SK-N-MC (cell line): ENCODE measurements at places on chromosomes 13 and 19.

- DNase-seq, result no peak
These were observed 157.4 kb downstream of the MZT1 start for GRCh38 chr13:72570019-72570418.

- DNase-seq, result no peak
These were observed 1.6 kb downstream of the LATS2 start for GRCh38 chr13:21059641-21060337.

DNA sequence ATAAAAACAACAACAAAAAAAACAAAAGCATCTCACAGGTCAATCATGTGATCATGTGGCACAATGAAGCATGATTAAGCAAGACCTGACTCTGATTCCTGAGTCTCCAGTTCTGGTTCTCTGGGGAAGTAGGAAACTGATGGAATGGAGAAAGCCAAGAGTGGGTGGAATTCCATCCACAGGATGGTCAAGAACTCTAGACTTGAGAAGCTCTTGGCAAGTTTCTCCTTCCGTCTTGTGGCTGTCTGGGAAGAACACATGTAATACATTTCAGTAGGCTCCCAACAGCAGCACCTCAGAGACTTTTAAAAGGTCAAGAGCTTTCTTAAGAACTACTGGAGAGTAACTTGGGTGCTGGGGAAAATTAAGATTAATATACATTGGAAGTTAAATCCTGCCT, 78.6 kb upstream of the TSHZ3 start:
- DNase-seq, result no peak

GRCh38 chr13:64910096-64910495, 2320.0 kb downstream of the PCDH9 start:
- no peak for DNase-seq

GRCh38 chr13:23805821-23806220, 83.4 kb downstream of the MIPEP start:
- DNase-seq, result no peak

DNA sequence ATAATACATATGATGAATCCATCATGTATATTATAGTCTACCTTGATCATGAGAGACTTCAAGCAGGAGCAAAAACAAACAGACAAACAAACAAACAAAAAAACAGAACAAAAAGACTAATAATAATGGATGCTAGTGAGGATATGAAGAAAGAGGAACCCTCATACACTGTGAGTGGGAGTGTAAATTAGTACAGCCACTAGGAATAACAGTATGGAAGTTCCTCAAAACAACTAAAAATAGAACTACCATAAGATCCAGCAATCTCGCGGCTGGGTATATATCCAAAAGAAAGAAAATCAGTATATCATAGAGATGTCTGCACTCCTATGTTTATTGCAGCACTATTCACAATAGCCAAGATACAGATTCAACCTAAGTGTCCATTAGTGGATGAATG, 7.0 kb upstream of the DLEU7 start:
- DNase-seq, result no peak

- no peak for DNase-seq
These were observed 9.6 kb downstream of the TINCR start for GRCh38 chr19:5558101-5558621.

- DNase-seq, result no peak
These were observed 16.9 kb upstream of the BTBD2 start for GRCh38 chr19:2032296-2032941.

- no peak for DNase-seq
These were observed 12.2 kb downstream of the MRPS31 start for GRCh38 chr13:40758811-40759210.

- DNase-seq, result no peak
These were observed 47.9 kb downstream of the LYL1 start for GRCh38 chr19:13054626-13055212.

DNA sequence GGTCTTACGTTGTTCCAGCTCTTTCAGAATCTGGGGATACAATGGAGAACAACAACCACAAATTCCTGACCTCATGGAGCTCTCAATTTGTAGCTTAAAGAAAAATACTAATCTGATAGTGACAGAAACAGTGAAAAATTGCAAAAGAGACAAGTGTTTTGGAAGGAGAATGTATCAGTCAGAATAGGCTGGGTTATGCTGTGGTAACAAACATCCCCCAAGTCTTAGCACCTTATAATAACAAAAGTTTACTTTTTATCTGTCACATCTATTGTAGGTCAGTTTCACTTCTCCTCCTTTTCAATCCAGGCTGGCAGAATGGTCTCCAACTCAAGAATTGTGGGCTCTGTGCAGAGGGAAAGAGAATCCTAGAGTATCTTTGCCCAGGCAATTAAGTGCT, 9.5 kb downstream of the FAM187B start:
- DNase-seq, result no peak

GRCh38 chr13:80695841-80696240, 354.9 kb upstream of the SPRY2 start:
- DNase-seq, result no peak

DNA sequence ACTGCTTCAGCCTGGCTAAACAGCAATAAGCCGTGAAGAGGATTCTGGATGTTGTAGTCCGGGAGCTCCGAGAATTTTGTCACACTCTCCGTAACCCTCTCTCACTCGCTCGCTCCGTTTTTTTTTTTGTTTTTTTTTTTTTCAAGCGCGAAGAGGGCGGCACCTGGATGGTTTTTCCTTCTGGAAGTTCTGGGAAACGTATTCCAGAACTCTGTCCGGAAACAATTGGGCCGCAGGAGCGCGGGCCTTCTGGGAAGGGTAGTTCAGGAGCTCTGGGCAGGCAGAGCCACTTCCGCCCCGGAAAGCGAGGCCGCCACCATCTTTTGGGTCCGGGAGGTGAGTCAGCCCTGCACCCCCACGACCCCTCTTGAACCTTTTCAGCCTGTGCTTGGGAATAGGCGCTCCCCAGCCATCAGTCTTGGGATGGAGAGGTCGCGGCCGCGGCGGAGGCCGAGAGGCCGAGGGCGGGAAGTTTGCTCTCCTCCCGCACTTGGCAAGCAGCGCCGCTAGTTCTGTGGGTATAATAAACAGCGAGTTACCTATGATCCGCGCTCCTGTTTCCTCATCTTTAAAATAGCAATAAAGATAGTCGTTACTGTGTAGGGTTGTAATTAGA, at the start of gene ZNF227:
Gene ZNF227, plus strand, starts transcription at position 283 of the 616 bp plus-strand sequence. CDS start 5,261 bp downstream, outside the sequence.
- peak; percentile 79 for DNase-seq

- peak; percentile 10 for DNase-seq
These were observed 195.5 kb downstream of the ZNF536 start for GRCh38 chr19:30567536-30568232.

- DNase-seq, result no peak
These were observed 362.8 kb downstream of the NALCN start for GRCh38 chr13:101053301-101054093.

GRCh38 chr13:21164631-21165030, 11.7 kb downstream of the SKA3 start:
- no peak for DNase-seq

DNA sequence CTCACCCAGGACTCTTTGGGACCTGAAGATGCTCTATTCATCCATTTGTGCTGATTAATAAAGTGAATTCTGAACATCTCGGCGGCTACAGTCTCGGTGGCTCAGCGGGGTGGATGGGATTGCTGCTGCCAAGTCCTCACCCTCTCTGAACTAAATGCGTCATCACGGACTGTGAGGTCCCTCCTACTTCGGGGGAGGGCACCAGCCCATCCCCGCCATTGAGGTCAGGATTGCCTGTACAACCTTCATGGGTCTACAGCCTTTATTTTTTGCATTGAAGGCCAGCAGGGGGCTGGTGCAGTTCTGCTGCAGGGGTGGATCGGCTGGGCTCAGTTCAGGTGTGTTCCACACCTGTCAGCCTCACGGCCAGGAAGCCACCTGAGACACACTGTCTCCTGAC, 181.8 kb downstream of the COL4A1 start:
- no peak for DNase-seq

GRCh38 chr19:10474962-10475451, 28.1 kb downstream of the KEAP1 start:
- DNase-seq, result no peak

- no peak for DNase-seq
These were observed 1719.5 kb upstream of the MIR17HG start for GRCh38 chr13:89627996-89628395.

- no peak for DNase-seq
These were observed 104.9 kb downstream of the CACNA1A start for GRCh38 chr19:13401388-13401787.

GRCh38 chr19:30690935-30691818, 319.0 kb downstream of the ZNF536 start:
- no peak for DNase-seq

- DNase-seq, result no peak
These were observed 4.4 kb upstream of the ZNF681 start for GRCh38 chr19:23762884-23763711.

GRCh38 chr13:99476648-99477047, 24.6 kb upstream of the TM9SF2 start:
- DNase-seq, result no peak

- DNase-seq, result no peak
These were observed 38.0 kb upstream of the TEX29 start for GRCh38 chr13:111282425-111282824.

- no peak for DNase-seq
These were observed 390.6 kb downstream of the NDFIP2 start for GRCh38 chr13:79871594-79871993.

DNA sequence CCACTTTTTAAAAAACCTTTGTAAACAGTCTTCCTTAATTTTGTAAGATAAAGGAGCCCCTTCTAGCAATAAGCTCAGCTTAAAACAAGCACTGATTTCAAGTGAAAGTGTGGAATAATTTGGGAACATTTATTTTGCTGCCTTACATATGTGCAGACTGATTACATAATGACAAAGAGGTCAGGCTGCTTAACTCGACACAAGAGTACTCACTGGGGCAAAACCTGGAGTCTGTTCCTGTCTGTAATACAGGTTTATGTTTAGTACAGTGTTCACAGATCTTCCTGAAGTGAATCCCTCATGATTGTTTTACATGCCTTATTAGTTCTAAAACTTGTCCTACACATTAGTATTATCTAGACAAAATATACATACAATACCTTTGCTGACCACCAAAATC, 609.8 kb downstream of the LMO7 start:
- no peak for DNase-seq

DNA sequence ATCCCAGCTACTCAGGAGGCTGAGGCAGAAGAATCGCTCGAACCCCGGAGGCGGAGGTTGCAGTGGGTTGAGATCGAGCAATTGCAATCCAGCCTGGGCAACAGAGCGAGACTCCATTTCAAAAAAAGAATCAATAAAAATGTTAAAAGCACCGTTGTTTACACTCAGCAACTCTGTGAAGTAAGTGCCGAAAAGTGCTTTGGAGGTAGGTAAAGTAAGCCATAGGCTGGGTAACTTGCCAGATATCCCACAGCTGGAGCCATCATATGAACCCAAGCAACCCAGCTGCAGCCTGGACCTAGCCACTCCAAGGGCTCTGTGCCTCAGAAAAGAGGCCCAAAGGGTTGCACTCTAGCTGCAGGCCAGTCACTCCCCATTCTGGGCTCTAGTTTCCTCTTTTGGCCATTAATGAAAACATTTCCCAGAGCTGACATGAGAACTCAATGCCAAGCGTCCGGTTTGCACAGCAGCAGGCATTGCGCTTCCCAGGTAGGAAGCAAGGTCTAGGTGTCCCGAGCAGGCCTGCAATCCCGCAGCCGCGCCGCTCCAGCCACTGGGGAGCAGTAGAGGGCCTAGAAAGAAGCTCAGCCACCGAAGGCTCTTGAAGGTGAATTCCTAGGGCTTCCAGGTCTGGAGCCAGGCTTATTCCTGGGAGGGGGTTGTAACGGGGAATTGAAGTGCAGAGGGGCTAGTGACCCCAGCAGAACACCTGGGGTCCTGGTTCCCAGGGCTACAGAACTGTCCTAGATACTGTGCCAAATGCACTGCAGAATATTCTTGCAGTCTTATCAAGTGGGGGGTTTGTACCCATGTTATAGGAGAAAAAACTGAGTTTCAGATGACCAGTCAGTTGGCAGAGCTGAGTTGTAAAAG, 4.1 kb upstream of the CD79A start:
- no peak for DNase-seq

GRCh38 chr13:24356837-24357236, 47.5 kb downstream of the C1QTNF9 start:
- no peak for DNase-seq

- DNase-seq, result no peak
These were observed 25.5 kb upstream of the ATP12A start for GRCh38 chr13:24654741-24655140.

DNA sequence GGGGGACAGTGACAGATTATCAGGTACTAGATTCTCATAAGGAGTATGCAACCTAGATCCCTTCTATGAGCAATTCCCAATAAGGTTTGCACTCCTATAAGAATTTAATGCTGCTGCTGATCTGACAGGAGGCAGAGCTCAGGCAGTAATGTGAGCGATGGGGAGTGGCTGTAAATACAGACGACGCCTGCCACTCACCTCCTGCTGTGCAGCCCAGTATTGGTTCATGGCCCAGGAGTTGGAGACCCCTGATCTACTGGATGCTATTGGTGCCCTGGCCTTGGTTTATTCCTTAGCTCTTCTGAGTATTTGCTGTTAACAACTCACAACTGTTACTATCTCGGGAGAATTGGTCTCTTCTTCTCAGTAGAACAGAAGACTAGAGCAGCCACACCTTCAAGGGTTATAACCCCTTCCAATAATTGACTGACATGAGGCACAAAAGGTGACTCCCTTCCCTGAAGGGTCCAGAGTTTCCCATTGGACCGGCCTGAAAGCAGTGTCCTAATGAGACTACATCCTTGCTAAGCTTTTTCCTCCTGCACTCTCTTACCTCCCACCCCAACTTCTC, 35.0 kb upstream of the RBM26 start:
- no peak for DNase-seq

- no peak for DNase-seq
These were observed 185.9 kb downstream of the NALCN start for GRCh38 chr13:101230271-101230890.

DNA sequence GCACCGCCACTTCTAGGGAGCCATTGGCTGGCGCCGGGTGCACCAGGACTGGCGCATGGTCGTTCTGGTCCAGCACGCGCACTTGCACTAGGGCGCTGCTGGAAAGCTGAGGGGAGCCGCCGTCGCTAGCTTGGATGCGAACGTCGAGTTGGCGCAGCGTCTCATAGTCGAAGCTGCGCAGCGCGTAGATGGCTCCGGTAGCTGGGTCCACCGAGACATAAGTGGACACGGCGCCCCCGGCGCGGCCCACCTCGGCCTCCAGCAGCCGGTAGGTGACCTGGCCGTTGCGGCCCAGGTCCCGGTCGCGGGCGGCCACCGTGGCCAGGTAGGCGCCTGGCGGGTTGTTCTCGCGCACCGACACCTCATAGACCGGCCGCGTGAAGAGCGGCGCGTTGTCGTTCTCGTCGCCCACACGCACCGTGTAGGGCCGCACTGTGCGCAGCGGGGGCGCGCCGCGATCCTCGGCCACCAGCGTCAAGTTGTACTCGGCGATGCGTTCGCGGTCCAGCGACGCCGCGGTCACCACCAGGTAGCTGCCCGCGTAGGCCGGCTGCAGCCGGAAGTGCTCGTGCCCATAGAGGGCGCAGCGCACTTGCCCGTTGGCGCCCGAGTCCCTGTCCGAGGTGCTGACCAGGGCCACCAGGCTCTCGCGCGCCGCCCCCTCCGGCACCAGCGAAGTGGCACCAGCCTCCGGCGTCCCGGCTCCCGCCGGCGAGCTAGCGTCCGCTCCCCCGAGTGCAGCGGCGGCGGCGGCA, 1.7 kb downstream of the PCDH8 start:
- DNase-seq, result no peak
